ENCODE measurements at places on chromosomes 3 and 15.

DNA sequence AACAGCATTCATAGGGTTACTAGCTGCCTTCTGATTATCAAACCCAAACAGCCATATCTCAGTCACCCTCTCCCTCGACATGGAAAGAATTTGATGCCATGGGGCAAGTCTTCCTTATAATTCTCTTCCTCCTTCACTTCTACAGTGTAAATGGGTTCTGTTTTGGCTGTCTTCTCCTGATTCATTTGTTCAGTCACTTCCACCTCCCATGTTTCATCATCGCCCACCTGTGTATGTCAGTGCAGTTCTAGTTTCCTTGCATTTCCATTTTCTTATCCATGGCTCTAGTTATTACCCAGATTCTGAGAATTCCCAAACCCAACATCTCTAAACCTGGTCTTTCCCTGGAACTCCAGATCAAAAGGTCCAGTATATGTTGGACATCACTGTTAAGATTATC is 41.0 kb downstream of the RIOX2 start:
- no peak overlapping the region for H3K27ac ChIP-seq
- H3K4me3 ChIP-seq = no peak overlapping the region
- DNase-seq = no peak
- H3K27me3 ChIP-seq = no peaks in the 10 kb centered on the region
- H3K36me3 ChIP-seq = peaks cover 20% of the 10 kb centered on the region

GRCh38 chr15:49135342-49135857 is 20.0 kb downstream of the COPS2 start:
- no peaks in the 10 kb centered on the region for H3K27me3 ChIP-seq
- no peak overlapping the region for H3K4me3 ChIP-seq
- no peaks in the 10 kb centered on the region for H3K4me1 ChIP-seq
- DNase-seq = no peak
- peaks cover 19% of the 10 kb centered on the region for H3K36me3 ChIP-seq
- H3K27ac ChIP-seq = no peak overlapping the region

DNA sequence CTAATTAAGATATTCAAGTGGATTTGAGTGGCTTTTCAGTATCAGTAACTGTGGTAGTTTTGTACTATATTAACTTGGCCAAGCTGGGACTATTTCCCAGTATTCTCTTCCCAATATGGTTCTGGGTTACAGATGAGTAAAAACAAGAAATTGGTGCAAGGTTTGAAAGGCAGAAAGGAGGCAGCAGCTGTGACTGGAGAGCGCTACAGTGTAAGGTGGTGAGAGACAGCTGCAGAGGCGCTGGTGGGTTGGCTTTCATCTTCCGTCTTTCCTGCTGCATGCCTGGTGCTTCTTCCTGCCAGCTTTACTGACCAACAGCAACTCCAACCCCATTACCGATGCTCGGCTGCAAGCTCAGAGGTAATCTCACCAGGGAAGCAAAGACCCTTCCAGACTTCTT is 9.8 kb downstream of the DPH3 start:
- H3K27me3 ChIP-seq = no peaks in the 10 kb centered on the region
- DNase-seq = no peak
- peaks cover 7% of the 10 kb centered on the region for H3K36me3 ChIP-seq
- H3K4me3 ChIP-seq = no peak overlapping the region
- H3K27ac ChIP-seq = no peak overlapping the region
- H3K4me1 ChIP-seq = peaks cover 2% of the 10 kb centered on the region

DNA sequence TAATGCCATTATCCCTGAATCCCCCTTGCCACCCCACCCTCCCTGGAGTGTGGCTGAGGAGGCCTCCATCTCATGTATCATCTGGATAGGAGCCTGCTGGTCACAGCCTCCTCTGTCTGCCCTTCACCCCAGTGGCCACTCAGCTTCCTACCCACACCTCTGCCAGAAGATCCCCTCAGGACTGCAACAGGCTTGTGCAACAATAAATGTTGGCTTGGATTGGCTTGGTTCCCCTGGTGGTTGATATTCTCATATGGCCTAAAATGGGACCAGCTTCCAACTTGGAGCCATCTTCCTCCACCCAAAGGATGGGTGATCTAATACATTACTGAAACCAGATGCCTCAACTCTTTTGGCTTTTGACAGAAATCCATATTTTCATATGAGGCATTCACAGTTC is 34.9 kb downstream of the VIPR1 start:
- H3K4me1 ChIP-seq = peaks cover 7% of the 10 kb centered on the region
- H3K4me3 ChIP-seq = no peak overlapping the region
- H3K27me3 ChIP-seq = peaks cover 2% of the 10 kb centered on the region
- H3K27ac ChIP-seq = no peak overlapping the region

DNA sequence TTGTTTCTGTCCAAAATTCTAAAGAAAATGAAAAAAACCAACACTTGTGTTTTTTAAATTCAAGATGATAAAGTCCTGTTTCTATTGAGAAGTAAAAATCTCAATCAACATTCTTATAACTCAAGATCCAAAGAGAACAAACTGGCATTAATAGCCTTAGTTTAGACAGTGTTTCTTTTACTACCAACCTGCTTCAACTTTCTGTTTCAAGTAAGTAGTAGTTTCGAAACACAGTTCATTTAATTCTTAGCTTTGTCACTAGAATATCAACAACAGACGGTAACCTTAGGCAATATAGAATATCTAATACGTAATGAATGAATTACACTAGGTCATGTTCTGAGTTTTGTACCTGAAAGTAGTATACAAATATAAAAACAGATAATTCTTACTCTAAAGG is 23.7 kb downstream of the CIP2A start:
- no peak overlapping the region for H3K27ac ChIP-seq
- no peaks in the 10 kb centered on the region for H3K4me1 ChIP-seq
- H3K4me3 ChIP-seq = no peak overlapping the region
- no peak for DNase-seq
- H3K27me3 ChIP-seq = no peaks in the 10 kb centered on the region
- H3K36me3 ChIP-seq = peaks cover 4% of the 10 kb centered on the region

- H3K4me1 ChIP-seq = peaks cover 24% of the 10 kb centered on the region
- peak overlapping the region; percentile 81 for H3K27ac ChIP-seq
- H3K27me3 ChIP-seq = no peaks in the 10 kb centered on the region
- no peaks in the 10 kb centered on the region for H3K36me3 ChIP-seq
- DNase-seq = no peak
- H3K4me3 ChIP-seq = no peak overlapping the region
Observed at GRCh38 chr3:100164743-100165142, 50.4 kb upstream of the FILIP1L start.

DNA sequence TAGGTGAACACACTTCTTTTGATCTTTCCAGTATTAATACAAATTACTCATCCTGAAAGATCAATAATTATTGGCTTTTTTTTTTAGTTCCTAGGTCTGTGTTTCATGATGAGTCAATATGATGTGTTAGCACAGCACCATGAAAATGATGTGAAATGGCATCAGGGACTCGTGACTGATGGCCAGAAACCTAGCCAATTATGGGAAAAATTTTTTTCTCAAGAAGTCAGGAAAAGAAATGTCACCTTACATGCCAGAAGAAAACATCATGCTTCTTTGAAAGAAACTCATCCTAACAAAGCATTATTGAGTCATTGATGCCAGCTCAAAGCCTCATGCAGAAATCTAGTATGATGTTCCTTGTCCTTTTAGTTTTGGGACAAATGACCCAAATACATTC is 468.3 kb upstream of the CBLB start:
- no peaks in the 10 kb centered on the region for H3K36me3 ChIP-seq
- H3K4me1 ChIP-seq = no peaks in the 10 kb centered on the region
- H3K27me3 ChIP-seq = no peaks in the 10 kb centered on the region
- H3K4me3 ChIP-seq = no peak overlapping the region
- no peak overlapping the region for H3K27ac ChIP-seq

- peak; percentile 76 for DNase-seq
- H3K27ac ChIP-seq = peak overlapping the region; percentile 92
- H3K4me1 ChIP-seq = peaks cover 67% of the 10 kb centered on the region
- peak overlapping the region; percentile 55 for H3K4me3 ChIP-seq
- no peaks in the 10 kb centered on the region for H3K27me3 ChIP-seq
Observed at GRCh38 chr15:63598473-63599400, 1.6 kb downstream of the FBXL22 start.

DNA sequence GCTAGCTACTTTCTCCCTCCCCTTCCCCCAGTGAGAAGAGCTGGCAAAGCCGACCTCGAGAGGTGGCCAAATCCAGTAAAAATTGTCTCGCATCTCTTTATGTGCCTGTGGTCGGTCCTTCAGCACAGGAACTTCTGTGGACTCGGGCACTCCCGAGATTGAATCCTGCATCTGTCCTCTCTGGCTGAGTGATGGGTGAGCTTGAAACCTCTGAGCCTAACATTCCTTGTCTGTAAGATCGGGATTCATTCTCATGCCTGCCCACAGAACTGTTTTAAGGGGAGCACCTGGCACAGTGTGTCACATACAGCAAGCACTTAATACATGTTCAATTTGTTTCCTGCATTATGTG is 11.3 kb downstream of the CX3CR1 start:
- no peak overlapping the region for H3K4me3 ChIP-seq
- no peak for DNase-seq
- H3K27me3 ChIP-seq = no peaks in the 10 kb centered on the region
- peak overlapping the region; percentile 62 for H3K27ac ChIP-seq
- peaks cover 18% of the 10 kb centered on the region for H3K4me1 ChIP-seq

- H3K27ac ChIP-seq = peak overlapping the region; percentile 73
- no peaks in the 10 kb centered on the region for H3K27me3 ChIP-seq
- no peak overlapping the region for H3K4me3 ChIP-seq
- peaks cover 20% of the 10 kb centered on the region for H3K4me1 ChIP-seq
- H3K36me3 ChIP-seq = no peaks in the 10 kb centered on the region
Observed at GRCh38 chr15:64883100-64883581, 28.6 kb upstream of the ANKDD1A start.

DNA sequence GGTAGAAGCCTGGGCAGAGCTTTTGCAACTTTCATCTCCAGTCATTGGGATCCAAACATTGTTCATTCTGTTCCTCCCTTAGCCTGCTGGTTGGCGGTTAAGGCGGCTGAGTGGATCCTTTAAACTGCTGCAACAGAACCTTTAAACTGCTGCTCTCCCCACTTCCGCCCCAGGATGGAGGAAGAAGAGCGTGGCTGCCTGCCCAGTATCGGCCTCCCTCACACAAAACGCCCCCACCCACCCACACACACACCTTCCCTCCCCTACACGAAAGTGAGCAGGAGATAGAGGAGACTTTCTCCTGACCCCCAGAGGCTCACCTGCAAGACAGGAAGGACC is 460 bp upstream of the ZMAT3 start:
- peak overlapping the region; percentile 90 for H3K4me3 ChIP-seq
- peaks cover 4% of the 10 kb centered on the region for H3K36me3 ChIP-seq
- H3K27me3 ChIP-seq = no peaks in the 10 kb centered on the region

DNA sequence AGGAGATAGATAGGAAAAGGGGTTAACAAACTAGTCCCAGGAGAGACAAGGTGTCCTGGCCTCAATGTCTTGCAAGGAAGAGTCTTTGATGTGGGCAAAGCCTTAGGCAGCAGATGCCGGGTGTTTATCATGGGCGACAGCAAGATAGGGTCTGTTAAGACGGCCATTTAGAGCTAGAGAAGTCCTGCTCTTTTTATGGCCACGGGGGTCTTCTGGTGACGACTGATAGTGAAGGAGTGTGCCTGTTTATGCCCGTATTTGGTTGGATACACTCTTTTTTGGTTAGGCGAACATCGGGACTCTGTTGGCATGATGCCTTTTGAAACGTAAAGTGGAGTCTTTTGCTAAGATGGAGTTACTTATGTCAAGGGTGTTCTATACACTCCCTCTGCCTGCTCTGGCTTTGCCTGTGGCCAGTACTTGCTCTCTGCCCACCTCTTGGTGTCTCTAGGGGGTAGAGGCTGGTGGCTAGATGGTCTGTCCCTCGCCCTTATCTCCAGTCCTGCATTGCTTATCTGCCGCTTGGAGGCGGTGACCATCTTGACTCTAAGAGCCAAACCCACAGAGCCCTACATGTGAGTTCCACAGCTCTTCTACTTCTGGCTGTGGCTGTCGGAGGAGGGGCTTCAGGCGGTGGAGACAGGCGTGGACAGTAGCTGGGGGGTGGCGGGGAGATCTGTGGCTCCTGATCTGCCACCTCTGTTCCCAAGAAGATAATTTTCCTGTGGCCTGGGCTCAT is 55.8 kb upstream of the ZBTB38 start:
- no peaks in the 10 kb centered on the region for H3K36me3 ChIP-seq
- H3K4me1 ChIP-seq = peaks cover 14% of the 10 kb centered on the region
- no peaks in the 10 kb centered on the region for H3K27me3 ChIP-seq

GRCh38 chr3:129078510-129078909 is 17.9 kb downstream of the GP9 start:
- peaks cover 2% of the 10 kb centered on the region for H3K27me3 ChIP-seq
- no peaks in the 10 kb centered on the region for H3K4me1 ChIP-seq
- H3K4me3 ChIP-seq = no peak overlapping the region
- no peak overlapping the region for H3K27ac ChIP-seq

GRCh38 chr15:88091444-88092016 is 165.0 kb downstream of the NTRK3 start:
- DNase-seq = no peak
- H3K27me3 ChIP-seq = peaks cover 2% of the 10 kb centered on the region
- peaks cover 25% of the 10 kb centered on the region for H3K4me1 ChIP-seq
- no peak overlapping the region for H3K4me3 ChIP-seq

DNA sequence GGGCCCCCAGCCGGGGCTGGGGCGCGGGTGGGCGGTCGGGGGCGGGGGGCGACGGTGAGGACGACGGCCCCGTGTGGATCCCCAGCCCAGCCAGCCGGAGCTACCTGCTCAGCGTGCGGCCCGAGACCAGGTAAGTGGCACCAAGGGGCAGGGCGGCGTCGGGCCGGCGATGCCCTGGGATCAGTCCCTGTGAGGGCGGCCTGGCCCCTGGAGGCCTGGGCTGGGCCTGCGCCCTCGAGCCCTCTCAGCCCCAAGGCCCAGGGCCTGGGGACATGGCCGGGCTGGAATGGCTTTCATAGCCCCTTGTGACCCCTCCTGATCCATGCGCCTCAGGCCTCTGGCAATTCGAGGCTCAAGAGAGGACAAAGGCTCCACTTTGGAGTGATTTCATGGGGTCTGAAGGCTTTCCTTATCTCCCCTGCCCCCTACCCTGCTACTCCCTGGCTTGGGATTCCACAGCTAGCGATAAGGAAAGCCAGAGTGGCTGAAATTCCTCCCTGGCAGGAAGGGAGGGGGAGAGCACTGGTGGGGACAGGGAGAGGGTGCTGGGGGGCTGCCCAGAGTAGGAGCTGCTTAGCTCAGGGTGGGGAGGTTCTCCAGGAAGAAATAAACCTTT is 418 bp downstream of the ALPK3 start:
- peak overlapping the region; percentile 96 for H3K27ac ChIP-seq
- H3K27me3 ChIP-seq = peaks cover 2% of the 10 kb centered on the region
- H3K4me1 ChIP-seq = peaks cover 59% of the 10 kb centered on the region
- H3K4me3 ChIP-seq = peak overlapping the region; percentile 75

- peaks cover 25% of the 10 kb centered on the region for H3K27me3 ChIP-seq
- H3K4me3 ChIP-seq = peak overlapping the region; percentile 34
- H3K27ac ChIP-seq = no peak overlapping the region
- no peak for DNase-seq
Observed at GRCh38 chr15:51267703-51268083, 70.7 kb downstream of the CYP19A1 start.

Measured in muscle of leg (tissue), 16 donors.